ENCODE measurements at places on chromosomes 2 and 18.

GRCh38 chr18:13630716-13631268, 95.6 kb downstream of the FAM210A start:
- DNase-seq: no peak

- no peak for DNase-seq
Observed at GRCh38 chr2:64796926-64797325, 143.2 kb upstream of the SERTAD2 start.

- DNase-seq: no peak
Observed at GRCh38 chr18:46814399-46814798, 57.5 kb upstream of the ST8SIA5 start.

DNA sequence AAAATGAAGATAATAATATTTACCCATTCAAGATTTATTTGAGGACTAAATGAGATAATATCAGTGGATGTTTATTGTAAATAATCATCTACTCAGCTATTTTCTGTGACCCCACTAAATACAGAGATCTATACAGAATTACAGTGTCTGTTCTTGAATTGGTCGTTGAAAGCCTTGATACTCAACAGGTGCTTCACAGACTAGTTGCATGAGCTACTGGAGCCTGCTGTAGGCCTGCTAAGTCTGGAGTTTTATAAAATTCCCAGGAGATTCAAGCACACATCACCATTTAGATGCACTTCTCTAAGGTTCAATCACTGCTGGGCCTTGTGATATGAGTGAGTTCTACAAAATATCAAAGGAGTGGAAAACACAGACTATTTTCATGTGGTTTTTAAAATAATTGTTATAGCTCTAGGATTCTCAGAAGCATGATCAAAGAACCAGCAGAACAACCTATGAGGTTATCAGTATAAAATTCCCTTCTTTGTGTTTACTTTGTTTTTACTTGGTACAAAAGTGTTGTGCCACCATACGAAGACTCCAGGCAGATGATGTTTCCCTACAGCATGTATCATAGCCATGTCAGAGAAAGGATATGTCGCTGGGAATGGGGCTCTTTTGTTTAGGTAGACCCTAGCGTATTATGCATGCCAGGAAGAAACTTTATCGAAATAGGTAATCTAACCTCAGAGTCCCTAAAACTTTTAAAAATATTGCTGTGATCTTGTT, 7.1 kb downstream of the SULT1C4 start:
- DNase-seq: no peak

GRCh38 chr2:29129586-29130281, 14.5 kb downstream of the CLIP4 start:
- no peak for DNase-seq

GRCh38 chr2:172204309-172204708, 101.6 kb upstream of the DLX2 start:
- no peak for DNase-seq

DNA sequence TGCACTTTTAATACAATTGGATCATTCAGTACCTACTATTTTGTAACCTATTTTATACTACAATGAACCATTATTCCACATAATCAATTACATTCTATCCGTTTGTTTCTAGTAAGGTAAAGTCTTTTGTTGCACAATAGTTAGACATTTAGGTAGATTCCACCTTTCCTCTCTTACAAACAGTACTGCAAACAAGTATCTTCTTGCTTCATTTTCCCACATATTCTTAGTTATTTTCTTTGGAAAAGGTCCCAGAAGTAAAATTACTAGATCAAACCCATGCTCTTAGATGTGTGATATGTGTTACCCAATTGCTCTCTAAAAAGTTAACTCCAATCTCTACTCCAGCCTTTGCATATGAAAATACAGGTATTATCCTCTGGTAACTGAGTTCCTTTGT, 49.6 kb downstream of the SPIRE1 start:
- no peak for DNase-seq

- DNase-seq: no peak
Observed at GRCh38 chr18:49610022-49610445, 48.2 kb downstream of the LIPG start.

DNA sequence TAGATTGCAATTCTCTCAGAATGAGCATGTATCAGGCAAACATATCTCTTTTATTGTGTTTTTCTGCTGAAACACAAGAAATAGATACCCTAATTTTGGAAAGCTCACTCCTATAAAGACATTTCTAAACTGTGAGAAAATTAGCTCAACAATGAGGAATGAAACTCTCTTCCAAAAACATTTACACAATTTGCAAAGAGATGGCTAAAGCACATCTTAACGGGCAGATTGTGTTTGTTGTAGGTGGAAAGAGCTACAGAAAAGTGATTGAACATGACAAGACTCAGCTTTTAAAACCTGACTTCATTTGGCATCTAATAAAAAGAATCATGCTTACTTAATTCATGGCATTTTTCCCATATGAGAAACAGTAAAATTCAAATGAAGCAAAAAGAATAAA, 175.0 kb upstream of the SLC39A10 start:
- DNase-seq: no peak

GRCh38 chr2:197024206-197024605, 97.7 kb upstream of the PGAP1 start:
- DNase-seq: no peak

GRCh38 chr2:13652531-13653313, 936.0 kb downstream of the TRIB2 start:
- DNase-seq: no peak

- DNase-seq: no peak
Observed at GRCh38 chr2:199734651-199735050, 116.3 kb downstream of the FTCDNL1 start.

- no peak for DNase-seq
Observed at GRCh38 chr2:241722896-241723454, 11.5 kb upstream of the D2HGDH start.

DNA sequence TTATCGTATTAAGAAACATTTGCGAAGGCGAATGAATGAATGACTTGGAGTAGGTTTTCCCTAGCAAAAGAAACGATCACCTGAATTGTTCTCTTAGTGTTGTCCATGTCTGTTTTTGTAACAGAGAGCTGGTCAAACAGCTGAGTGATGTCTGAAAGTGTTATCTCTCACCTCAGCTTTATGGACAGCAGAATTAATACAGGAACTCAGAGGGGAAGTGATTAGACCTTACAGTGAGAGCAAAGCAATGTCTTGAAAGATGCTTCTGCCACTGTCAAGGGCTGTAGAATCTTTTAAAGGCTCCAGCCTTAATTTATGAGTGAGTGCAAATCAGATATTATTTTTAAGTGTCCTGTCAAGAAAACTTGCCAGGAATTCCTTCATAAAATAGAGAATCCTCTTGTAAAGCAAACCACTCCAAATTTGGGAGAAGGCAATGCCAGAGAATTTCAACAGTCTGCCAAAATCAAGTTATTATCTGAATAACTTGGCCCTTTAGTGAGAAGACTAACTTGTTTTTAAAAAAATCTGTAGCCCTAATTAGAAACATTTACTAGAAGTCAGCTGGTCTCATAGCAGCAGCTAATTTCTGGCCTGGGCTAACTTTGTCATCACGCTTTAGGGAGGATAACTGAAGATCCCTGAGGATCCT, 60.7 kb downstream of the CDC42EP3 start:
- no peak for DNase-seq

DNA sequence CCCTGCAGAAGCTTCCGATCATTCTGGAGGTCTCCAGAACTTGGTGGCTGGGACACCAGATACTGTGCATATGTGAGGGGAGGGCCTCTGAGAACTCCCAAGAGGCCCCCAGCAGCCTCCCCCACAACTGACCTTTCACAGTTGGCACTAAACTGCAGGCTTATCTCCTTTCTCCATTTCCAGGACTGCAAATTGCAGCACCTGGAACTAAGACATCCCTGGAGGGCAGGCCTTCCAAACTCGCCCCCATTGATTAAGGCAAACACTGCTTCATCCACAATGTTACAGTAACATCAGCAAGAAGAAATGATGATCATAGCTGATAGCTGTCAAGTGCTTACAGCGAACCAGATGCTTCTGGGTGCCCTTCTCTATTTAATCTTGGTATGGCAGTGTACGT, 67.9 kb downstream of the TGOLN2 start:
- DNase-seq: no peak

DNA sequence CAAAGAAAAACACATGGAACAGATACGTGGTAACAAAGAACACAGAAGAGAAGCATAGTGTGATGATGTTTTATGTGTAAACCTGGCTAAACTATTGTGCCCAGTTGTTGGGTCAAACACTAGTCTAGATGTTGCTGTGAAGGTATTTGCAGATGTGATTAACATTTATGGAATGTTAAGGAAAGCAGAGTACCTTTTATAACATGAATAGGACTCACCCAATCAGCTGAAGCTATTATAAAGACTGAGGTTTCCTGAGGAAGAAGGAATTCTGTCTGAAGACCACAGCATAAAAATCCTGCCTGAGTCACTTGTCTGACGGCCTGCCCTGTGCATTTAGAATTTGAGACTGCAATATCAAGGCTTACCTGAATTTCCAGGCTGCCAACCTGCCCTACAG, 253.1 kb downstream of the DYM start:
- DNase-seq: no peak

DNA sequence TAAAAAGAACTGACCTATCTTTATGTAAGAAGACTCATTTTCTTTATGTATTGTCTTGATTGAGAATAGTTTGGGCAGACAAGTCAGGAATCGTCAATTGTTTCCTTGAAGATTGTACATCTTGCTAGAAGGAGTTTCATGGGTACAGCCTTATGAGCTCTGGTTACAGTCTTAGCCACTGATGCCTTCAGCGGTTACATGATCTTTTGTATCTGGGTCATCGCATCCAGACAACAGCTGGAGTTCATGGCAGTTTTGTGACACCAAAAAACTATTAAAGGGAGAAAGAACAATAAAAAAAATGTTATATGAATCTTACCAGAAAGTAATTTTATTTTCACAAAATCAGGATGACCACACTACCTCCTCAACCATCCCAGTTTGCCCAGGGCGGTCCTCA, 520.5 kb upstream of the CDH7 start:
- no peak for DNase-seq

GRCh38 chr2:45825001-45825651, 173.7 kb downstream of the PRKCE start:
- DNase-seq: no peak

- no peak for DNase-seq
Observed at GRCh38 chr18:45103319-45104048, 422.8 kb downstream of the SETBP1 start.

DNA sequence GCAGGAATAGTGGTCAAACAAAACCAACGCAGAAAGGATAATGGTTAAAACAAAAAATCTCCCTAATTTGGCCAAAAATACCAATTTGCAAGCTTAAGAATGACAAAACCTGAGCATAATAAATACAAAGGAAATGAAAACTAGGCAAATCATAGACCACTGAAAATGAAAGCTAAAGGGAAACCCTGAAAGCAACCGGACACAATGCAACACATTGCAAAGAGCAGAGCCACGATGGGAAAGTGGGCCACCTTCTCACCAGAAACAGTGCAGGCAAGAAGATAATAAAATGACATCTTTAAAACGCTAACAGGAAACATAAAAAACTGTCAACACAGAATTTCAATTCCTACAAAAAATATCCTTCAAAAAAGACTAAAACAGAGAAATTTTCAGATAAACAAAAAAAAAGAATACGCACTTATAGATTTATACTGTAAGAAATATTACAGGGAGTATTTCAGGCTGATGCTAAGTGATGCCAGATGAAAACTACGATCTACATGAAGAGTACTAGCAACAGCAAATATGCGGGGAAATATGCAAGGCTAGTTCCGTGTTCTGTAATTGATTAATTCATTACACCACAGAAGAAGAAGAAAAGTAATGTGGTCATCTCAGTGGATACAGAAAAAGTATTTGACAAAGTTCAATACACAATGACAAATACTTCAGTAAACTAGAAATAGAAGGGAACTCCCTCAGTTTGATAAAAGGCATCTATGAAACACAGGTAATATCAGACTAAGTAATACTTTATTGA, 239.5 kb downstream of the L3MBTL4 start:
- DNase-seq: no peak

DNA sequence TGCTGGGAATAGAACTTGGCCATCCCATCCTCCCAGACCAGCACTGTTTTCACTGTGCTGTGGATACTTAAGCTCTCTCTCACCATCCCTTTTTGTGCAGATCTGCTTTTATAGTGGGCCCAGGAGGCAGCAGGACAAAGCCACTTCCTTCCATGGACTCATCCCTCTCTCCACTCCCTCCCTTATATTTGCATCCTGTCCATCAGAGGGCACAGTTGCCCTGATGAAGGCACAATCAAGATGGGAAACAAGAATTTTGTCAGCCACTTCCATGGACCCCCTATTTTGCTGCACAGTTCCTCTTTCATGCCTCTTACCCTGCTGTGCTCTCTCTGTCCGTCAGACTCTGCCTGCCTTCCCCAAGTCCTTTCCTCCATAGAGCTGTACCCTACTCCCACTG, 338.7 kb downstream of the HRH4 start:
- no peak for DNase-seq

DNA sequence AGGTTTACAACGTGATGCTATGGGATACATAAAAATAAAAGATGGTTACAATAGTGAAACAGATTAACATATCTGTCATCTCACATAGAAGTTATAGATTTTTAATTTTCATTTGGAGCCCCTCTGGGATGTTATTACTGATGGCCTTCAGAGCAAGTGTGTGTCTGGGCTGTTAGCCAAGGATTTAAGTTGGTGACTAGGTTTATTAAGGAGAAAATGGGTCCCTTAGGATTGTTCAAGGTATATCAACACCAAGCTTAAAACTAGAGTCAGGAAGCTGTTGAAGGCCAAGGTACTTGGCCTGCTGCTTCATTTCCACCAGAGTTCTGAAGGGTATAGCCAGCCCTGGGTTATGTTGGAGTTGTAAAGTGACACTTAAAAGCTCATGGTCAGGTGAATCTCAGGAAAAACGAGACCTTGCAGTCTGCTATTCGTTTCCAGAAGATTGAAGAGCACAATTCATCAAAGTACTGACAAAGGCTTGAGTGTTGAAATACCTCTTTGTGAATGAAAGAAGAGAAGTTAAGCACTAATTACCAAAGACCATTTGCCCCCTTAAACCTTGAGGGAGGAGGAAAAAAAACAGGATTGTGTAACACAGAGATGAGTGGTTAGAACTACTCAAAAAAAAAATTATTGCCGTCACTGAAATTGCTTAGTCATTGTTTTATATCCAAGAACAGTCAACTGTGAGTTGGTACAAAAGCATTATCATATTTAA, 48.4 kb downstream of the MAP2 start:
- DNase-seq: no peak

DNA sequence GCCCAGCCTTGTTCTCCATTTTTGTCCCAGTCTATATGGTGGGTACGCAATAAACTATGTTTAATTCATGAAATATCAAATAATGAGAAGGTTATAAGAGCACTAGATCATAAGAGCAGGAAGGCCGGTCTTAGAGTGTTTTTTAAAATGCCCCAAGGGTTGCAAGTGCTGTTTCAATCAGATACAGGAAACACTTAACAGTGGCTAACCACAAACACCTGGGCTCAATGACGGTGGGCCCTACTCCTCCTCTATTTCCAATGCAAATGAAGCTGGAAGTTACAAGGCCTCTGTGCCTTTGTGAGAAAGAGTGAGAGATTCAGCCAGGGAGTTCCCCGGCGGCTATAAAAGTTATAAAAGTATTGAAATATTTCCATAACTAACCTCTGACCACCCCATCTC, 18.9 kb upstream of the WDR33 start:
- DNase-seq: peak; percentile 40
